ENCODE measurements at places on chromosomes 16 and 17.
A peak's percentile ranks its signal among the peaks of the same experiment; 100 is the strongest.

GRCh38 chr16:77617553-77617952 lies 104.8 kb upstream of the NUDT7 start:
- no peak for DNase-seq

DNA sequence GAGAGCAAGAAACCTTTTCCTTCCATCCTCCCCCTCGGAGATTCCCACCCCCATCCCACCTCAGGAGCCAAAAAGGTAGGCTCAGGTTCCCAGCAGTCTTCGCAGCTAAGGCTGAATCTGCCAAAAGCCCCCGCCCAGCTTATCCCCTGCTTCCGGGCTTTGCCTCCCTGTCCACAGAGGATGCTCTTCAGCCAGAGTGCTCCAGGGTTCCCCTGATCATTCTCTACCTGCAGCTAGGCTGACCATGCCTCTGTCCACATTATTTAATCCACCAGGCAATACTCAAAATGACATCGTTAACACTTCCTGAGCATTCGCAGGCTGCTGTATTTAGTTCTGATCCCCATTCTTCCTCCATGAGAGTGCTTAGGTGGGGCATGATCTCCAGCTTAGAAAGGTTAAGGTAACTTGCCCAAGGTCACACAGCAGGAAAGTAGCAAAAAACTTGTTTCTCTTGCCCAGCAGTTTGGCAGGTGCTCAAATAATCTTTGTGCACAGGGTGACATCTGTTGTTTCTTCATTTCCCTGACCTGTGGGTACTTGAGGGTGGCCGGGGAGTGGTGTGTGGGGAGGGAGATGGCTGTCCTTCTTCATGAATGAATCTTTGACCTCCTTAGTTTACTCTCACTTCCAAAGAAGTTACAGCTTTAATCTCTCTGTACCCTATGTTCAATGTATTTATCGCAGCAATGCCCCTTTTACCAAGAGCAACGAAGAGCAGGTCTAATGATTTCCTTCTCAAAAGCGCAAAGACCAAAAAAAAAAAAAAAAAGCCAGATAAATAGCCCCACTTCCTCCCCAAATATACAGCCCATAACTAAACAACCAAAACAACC lies 848 bp upstream of the TBKBP1 start:
- DNase-seq: no peak

- DNase-seq: no peak
Measured at GRCh38 chr17:61508912-61509311, 56.7 kb downstream of the TBX4 start.

DNA sequence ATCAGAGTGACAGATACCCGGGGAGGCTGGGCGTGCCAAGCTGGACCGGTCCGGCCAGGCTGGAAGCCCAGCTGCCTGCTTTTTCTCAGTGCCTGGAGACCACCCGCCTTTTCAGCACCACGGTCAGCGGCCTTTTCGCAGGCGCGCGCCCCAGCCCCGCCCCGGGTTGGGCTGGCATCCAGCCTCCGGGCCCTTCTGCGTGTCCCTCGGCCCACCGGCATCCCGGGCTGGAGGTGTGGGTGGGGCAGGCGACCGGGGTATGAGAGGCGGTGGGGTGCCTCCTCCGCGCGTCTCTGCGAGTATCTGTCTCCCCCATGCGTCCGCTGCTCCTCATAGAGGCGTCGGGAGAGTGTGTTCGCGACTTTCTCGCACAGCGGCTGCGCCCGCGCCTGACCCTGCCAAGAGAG lies 102.5 kb downstream of the MRM1 start:
- peak; percentile 69 for DNase-seq

DNA sequence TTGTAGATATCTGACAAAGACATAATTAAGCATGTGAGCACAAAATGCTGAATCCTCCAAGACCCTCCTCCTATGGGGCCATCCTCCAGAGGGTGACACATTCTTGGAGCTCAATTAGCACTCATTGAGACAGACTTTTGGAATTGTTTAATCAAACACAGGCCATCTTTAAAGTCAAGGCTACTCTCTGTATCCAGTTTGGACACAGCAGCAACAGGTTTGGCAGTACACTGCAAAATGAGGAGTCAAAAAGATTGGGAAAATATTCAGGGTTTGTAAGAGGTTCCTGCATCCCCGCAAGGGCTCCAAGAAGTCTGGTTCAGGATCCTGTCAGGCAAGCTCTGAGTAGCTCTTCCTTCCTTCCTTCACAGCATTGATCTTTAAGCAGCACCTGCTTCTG lies 1.3 kb downstream of the ITFG1 start:
- DNase-seq: no peak

GRCh38 chr17:68803164-68803929 lies 151.8 kb downstream of the ABCA8 start:
- no peak for DNase-seq

GRCh38 chr16:87946596-87947347 lies 4.5 kb upstream of the BANP start:
- no peak for DNase-seq

- no peak for DNase-seq
Measured at GRCh38 chr16:20260215-20261009, 66.9 kb downstream of the GP2 start.

GRCh38 chr17:19703828-19704613 lies 12.4 kb downstream of the SLC47A2 start:
- no peak for DNase-seq

GRCh38 chr17:75941442-75941819 lies 589 bp upstream of the FBF1 start:
- no peak for DNase-seq

- DNase-seq: peak; percentile 42
Measured at GRCh38 chr17:78082988-78083387, 45.6 kb downstream of the TMC6 start.

- DNase-seq: no peak
Measured at GRCh38 chr17:17161121-17161520, 45.0 kb downstream of the PLD6 start.

- DNase-seq: no peak
Measured at GRCh38 chr17:35865412-35866340, 3.0 kb downstream of the HEATR9 start.

DNA sequence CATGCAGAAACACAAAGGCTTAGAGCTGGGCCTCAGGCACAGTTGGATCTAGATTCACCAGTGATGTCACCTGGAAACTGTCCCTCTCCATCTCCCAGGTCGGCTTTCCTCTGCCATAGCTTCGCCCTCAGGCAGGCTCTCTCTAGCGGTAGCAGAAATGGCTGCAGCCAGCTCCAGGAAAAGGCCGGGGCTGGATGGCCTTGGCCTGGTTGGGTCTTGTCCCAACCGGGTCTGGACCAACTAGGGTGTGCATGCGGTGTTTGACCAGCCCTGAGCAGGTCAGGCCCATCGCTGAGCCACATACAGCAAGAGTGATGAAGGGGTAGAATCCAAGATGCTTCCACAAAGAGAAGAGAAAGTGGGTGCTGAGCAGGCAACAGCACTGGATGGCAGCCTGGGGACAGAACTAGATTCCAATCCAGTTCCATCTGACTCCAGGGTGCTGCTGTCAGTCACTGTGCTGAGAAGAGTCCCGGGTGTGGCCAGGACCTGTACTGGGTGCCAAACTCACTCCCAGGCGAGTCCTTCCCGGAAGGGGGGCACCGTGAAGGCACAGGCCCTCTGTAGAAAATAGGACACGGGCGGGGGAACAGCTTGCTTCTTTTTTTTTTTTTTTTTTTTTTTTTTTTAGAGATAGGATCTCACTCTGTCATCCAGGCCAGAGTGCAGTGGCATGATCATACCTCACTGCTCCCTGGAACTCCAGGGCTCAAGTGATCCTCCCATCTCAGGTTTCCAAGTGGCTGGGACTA lies 51.8 kb downstream of the SOCS3 start:
- DNase-seq: no peak

DNA sequence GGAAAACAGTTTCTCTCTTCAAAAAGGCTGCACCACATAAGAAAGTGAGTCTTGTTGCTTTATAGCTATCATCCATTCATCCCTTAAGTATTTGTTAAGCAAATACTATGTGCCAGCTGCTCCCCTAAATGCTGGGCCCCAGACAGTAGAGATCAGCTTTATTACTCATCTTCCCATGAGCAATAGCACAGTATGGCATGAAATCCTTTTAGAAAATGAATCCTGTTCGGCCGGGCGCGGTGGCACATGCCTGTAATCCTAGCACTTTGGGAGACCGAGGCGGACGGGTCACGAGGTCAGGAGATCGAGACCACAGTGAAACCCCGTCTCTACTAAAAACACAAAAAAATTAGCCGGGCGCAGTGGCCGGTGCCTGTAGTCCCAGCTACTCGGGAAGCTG lies 99.5 kb downstream of the MYO1D start:
- DNase-seq: no peak

DNA sequence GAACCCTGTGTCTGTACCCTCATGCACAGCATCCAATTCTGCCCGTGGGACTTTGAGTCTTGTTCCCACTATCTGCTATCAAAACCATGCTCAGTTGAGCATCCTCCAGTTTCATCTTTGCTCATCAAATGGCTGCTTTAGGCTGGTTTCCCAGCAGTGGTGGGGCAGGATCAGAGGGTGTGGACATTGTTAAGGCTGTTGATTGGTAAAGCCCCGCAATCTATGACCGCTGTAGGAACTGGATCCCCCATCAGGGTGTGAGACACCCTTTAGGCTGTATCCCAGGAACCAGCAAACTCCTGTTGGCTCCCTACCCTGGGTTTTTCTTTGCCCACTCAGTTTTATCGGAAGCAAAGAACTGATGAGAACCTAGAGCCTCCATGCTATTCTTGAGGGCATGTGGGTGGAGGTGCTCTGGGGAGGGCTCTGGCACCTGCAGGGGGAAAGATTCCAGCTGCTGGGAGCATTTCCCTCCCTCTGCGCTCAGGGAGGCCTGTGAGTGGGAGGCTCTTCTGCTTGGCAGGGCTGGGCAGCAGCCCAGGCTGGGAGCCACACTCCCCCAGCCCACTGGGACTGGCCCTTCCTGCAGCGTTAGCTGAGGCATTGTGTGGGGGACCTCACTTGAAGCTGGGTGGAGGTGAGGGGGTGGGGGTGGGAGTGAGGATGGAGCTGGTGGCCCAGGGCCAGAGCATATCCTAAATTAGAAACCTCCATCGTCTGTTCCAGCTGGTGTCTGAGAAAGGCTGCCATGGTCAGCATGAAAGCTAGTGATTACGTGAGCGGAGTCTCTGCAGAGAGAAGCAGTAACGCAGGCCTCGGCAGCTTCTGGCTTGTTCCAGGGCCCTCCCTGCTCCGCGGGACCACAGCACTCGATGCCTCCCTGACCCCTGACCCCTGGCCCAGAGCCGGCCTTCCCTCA lies 160.6 kb downstream of the IRF8 start:
- DNase-seq: peak; percentile 72

Data from right hindlimb (tissue), 1 donor.